ENCODE measurements at places on chromosomes 1 and 21.

DNA sequence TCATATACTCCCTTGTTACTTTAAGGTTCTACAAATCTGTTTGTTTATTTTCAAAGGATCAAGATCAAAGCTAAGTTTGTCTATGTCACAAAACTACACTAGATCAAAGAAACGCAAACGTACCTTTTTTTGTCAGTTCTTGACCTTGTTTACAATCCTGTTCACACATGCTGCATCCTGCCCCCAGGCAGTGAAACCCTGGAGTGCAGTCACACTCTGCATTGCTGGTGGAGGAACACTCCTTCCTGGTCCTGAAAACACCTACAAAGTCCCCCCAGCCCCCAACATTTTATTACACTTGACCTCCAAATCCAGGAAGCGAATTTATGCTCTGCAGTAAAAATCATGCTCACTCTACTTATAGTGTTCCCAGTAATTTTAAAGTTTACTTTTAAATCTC lies 2.6 kb downstream of the TNFRSF9 start:
- no peak for DNase-seq

DNA sequence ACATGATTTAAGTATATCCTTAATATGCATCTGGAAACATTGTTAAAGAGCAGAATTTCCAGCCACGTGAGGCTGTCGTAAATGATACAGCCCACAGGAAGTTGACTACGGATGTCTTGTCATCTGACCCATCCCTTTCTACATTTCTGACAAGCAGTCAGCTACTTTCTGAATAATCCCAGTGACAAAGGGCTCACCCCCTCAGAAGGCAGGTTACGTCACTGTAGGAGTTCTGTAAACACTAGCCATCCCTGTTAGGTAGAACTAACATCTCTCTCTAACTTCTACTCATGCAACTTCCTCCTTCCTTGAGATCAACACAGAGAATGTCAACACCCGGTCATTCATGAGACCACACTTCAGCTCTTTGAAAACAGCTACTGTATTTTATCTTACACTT lies 259.2 kb downstream of the GREM2 start:
- no peak for DNase-seq

- DNase-seq = no peak
Observed at GRCh38 chr1:37724575-37724974, 32.3 kb downstream of the CDCA8 start.

GRCh38 chr1:25806418-25806817 lies 6.4 kb downstream of the SELENON start:
- DNase-seq = no peak

DNA sequence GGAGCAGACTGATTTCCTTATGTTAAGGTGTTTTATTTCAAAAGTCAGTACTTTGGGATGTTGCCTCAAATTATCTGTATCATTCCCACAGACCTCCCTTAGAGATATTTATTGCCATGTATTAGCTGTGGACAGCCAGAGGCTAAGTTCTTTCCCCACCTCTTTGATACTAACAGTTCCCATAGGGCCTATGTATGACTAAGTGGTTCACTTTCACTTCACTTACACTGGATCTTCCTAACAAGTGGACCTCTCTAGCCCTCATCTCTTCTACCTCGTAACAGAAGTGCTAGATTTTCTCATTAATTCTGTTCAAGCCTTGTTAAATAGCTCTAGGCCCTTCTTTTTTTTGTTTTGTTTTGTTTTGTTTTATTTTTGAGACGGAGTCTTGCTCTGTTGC lies 6.2 kb downstream of the TRAF5 start:
- DNase-seq = no peak

- no peak for DNase-seq
Observed at GRCh38 chr1:41492341-41492848, 7.9 kb upstream of the EDN2 start.

GRCh38 chr21:42567861-42568260 lies 54.2 kb downstream of the SLC37A1 start:
- no peak for DNase-seq

DNA sequence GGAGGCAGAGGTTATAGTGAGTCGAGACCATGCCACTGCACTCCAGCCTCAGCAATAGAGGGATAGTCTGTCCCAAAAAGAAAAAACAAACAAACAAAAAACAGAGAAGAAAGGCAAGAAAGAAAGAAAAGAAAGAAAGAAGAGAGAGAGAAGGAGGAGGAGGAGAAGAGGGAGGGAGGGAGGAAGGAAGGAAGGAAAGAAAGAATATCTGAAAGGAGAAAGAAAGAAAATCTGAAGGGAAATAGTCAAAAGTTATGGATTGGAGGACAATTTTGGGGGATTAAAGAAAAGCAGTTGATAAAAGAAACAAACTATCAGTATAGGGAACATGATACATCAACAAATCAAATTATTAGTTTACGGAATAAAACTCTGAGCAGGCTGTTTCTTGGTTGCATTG lies 67.4 kb upstream of the TBX15 start:
- no peak for DNase-seq

GRCh38 chr1:115099693-115100050 lies 10.4 kb upstream of the TSPAN2 start:
- DNase-seq = no peak

DNA sequence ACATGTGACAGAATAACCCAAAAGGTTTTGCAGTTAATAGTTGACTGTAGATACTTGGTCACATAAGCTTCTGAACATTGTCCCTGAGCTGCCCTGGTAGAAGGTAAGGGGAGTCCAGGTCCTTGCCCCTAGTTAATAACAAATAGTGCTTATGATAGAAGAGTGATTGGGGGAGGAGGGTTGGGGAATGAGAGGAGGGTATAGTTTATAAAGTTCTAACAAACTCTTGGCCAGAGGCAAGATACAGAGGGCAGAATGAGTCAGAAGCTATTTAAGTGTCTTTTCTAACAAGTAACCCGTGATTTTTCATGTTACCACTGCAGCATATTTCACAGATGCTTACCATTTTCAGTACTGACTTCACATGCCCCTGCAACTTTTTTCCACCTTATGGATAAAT lies 26.7 kb upstream of the MYOCOS start:
- no peak for DNase-seq

DNA sequence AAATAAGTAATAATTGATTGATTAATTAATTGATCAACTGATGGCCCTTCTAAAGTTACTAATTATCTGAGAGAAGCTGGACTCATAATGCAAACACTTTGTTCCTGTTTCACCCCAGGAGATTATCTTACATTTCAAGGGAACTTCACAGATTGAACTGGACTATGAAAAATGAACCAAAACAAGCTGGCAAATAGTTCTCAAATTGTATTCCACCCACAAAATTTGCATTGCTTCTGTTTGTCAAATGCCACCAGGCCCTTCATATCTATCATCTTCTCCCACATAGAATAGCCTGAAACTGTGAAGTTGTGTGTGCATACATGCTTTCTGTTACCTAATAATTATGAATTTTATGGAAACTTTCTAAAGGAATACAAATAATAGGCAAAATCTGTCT lies 104.0 kb downstream of the ZNF281 start:
- no peak for DNase-seq

GRCh38 chr1:201354151-201354900 lies 23.2 kb downstream of the TNNT2 start:
- no peak for DNase-seq

GRCh38 chr1:221089273-221089672 lies 210.0 kb downstream of the HLX start:
- no peak for DNase-seq

Data from T-helper 17 cell (primary cell).